ENCODE measurements at places on chromosomes 7 and 10.

DNA sequence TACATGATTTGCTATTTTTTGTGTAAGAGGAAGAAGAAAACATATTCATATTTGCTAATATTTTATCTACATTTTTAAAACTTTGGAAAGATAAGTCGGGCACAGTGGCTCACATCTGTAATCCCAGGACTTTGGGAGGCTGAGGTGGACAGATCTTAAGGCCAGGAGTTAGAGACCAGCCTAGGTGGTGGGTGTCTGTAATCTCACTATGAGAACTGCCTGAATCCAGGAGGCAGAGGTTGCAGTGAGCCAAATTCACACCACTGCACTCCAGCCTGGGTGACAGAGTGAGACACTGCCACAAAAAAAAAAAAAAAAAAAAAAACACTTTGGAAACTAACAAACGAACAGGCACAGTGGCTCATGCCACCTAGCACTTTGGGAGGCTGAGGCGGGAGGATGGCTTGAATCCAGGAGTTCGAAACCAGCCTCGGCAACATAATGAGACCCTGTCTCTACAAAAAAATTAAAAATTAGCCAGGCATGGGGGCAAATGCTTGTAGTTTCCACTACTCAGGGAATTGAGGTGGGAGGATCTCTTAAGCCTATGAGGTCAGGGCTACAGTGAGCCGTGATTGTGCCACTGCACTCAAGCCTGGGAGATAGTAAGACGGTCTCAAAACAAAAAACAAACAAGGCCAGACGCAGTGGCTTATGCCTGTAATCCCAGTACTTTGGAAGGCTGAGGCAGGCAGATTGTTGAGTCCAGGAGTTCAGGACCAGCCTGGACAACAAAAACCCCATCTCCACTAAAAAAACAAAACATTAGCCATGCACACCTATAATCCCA lies 25.6 kb downstream of the HERC4 start:
- no peak for DNase-seq

DNA sequence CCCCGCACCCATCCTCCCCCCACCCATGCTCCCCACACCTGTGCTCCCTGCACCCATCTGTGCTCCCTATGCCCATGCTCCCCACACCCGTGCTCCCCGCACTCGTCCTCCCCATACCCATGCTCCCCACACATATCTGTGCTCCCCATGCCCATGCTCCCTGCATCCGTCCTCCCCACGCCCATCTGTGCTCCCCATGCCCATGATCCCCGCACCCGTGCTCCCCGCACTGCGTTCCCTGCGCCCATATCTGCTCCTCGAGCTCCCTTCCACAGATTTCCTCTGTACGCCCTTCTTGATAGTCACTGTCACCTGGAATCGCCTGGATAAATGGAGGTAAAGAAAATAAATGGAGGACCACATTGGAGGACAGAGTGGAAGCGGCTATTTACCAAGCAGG lies 9.9 kb downstream of the DIP2C start:
- no peak for DNase-seq

GRCh38 chr7:3082831-3083230 lies 39.2 kb upstream of the CARD11 start:
- DNase-seq, result no peak

GRCh38 chr10:30550967-30551815 lies 78.4 kb downstream of the LYZL2 start:
- no peak for DNase-seq

- DNase-seq, result no peak
Measured at GRCh38 chr7:122831436-122831835, 54.8 kb downstream of the CADPS2 start.

DNA sequence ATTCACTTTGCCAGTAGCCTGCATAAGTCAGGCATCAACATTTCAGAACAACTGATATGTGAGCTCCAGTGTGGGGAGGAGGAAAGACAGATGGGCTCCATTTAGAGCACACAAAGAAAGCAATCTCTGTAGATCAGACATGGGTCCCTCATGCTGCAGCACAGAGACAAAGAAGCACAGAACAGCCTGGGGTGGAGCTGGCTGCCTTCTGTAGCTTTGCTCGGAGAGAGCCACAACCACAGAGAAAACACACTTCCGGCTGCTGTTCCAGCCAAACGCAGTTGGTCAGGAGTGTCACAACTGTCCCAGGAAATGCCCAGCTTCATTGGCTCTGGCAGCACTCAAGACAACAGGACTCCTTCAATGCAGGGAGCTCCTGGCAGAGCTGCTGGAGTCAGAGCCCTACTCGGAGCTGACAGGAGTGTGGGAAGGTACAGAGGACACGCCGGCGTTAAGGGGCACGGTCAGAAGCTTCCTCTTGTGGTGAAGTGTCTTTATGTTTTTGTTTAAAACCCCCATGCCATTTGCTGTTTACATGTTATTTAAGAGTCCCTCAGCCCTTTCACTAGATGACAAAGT lies 494.4 kb downstream of the TCERG1L start:
- DNase-seq, result no peak

DNA sequence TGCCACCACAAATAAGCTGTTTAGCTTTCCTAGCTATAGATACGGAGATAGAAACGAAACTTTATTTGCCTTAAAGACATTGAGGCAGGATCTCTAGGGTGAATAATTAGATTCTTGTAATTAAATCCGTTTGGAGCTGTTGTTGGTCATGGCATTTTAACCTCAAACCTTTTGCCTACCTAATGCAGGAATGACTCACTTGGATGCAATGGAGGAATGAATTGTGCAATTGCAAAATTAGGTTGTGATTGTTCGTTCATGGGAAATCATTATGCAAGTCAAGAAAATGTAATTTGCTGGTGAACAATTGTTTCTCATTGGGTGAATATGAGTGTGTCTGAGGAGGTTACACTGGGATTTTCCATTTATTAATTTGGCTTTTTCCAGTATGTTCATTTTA lies 703.5 kb downstream of the GATA3 start:
- no peak for DNase-seq

DNA sequence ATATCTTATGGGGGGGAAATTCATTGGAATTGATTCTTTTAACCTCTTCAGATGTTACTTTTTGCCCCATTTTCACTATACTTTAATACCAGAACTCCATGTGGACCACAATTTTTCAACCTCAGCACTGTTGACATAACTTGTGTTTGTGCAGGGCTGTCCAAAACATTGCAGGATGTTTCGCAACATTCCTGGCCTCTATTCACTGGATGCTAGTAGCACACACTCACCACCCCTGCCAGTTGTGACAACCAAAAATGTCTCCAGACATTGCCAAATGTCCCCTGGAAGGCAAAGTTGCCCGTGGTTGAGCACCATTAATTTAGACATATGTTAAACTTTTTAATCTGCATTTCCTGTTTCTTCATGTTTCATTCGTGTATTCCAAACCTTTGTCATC lies 234.7 kb downstream of the GFRA1 start:
- no peak for DNase-seq

GRCh38 chr7:1856888-1857441 lies 186.9 kb downstream of the ELFN1 start:
- no peak for DNase-seq

GRCh38 chr7:75565132-75565837 lies 73.2 kb downstream of the SPDYE5 start:
- DNase-seq, result no peak

DNA sequence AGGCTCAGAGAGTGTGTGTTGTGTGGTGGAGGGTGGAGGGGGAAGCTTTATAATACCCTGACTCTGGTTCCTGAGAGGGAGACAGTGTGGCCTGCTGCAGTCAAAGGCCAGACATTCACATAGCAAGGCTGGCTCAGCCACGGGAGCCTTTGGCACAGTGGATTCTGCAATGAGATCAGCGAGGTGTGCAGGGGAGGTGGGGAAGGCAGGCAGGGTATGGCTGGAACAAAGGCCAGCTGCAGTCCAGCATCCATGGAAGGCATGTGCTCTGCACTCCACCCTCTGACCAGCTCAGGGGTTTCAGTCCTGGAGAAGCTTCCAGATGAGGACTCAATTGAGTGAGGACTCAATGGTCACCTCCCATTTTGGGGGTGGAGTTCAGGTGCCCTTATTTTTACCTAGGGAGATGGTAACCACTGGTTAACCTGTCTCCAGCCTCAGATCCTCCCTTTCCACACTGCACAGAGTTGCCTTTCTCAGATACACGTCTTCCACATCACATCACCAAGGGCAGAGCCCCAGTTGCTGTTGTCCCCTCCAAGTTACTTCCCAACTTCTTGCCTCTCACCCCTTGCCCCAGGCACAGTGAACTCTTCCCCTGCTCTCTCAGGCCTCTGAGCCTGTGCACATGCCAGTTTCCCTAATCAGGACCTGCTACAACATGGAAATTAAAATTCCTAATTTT lies 504.9 kb downstream of the GRID1 start:
- DNase-seq, result no peak

GRCh38 chr7:71243736-71244410 lies 111.9 kb downstream of the GALNT17 start:
- no peak for DNase-seq

DNA sequence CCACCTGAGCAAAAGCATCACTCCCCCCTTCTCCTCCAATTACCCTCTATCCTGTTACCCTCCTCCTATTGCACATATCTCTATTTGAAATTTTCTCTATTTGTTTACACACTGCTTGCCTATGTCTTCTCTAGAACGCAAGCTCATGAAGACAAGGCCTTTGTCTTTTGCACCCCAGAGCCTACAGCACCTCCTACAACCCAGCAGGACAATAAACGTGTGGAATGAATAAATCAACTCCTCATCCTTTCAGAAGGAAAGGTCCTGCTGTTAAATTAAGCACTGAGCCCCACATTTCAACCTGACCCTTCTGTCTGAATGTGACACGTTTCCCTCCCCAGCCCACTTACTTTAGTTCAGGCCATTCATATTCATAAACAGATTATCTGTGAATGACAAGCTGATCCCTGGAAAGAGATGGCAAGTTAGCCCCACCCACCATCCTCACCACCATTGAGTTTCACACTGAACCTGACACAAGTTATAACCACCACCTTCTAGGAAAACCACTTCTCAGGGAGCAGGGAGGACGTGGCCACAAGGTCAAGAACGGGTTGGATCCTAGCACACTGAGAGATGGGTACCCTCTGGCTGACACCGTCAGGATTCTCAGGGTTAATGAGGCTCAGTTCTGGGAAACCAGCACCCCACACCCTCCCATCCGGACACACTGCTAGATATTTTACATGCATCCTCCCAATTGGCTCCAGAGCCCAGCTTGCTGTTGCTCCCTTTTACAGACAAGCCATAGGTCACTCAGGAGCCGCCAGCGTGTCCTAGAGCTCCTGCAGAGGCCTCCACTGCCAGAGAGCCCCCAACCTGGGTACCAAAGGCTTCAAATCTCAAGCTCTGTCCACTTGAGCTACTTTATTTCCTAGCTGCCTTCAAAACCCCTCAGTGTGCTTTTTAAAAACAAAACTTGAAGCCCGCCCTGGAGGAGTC lies 934 bp downstream of the PRTFDC1 start:
- peak; percentile 67 for DNase-seq

DNA sequence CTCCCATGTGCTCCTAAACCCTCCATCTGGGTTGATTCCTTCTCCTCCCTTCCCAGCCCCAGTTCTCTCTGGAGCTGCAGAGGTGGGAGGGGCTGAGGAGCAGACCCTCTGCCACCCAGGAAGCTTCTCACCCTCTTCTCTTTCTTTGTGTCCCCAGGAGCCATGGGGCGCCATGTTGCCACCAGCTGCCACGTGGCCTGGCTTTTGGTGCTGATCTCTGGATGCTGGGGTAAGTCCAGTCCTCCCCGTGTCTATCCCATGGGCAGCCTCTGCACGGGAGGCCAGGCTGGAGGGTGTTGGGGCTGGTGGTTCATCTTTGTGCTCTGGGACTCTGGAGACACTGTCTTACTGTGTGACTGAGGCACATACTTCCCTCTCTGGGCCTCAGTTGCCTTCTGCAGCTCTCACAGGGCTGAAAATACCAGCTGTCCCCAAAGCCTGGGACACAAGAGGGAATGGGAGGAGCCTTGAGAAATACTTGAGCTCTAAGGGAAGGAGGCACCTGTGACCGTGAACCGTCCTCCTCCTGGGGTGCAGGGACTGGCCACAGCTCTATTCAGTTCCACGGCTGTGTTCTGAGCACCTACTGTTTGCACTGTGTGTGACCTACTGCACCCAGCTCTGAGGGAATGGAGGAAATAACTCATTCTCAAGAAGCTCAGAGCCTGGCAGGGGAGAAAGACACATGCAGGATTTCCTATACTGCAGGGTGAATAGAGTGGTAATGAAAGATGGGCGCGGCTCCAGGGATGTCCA lies 43.1 kb downstream of the CDH23 start:
- no peak for DNase-seq

GRCh38 chr7:149294634-149295480 lies 32.9 kb downstream of the ZNF783 start:
- no peak for DNase-seq

- DNase-seq, result no peak
Measured at GRCh38 chr7:83550100-83550499, 98.8 kb downstream of the SEMA3E start.

DNA sequence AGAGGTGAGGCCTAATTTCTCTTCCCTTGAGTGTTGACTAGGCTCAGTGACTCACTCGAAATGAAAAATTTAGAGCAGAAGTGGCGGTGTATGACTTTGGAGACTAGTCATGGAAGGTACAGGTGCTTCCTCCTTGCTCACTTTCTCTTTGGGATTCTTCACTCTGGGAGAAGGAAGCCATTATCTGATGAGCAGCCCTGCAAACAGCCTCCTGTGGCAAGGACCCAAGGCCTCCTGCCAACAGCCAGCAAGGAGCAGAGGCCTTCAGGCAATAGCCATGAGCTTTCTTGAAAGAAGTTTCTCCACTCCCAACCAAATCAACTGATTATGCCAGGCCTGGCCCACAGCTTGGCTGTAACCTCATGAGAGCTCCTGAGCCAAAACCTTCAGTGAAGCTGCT lies 369.6 kb upstream of the VWC2 start:
- no peak for DNase-seq

- no peak for DNase-seq
Measured at GRCh38 chr7:82050792-82051191, 280.9 kb upstream of the HGF start.

- no peak for DNase-seq
Measured at GRCh38 chr7:2044311-2044882, 188.3 kb downstream of the MAD1L1 start.

GRCh38 chr7:8783229-8783628 lies 349.8 kb downstream of the NXPH1 start:
- no peak for DNase-seq

- no peak for DNase-seq
Measured at GRCh38 chr10:36676321-36676720, 449.1 kb upstream of the ANKRD30A start.

- DNase-seq, result peak; percentile 35
Measured at GRCh38 chr10:109968953-109969759, 38.6 kb upstream of the ADD3 start.

DNA sequence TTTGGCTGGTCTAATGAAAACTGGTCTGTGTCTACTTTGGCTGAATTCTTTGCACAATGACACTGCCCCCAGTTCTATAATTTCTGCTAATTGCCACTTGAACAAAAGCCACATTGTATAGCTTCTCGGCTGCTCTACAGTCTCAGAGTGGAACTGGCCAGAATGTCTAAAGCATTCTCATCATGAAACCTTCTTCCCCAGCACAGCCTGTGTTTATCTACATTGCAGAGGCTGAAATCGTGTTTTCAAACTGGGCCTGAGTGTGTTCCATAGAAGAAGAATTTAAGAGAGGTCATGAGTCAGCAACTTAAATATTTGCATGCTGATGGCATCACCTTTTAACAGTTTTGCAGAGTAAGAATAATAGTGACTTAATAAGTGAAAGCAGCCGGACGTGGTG lies 177.2 kb downstream of the BUB3 start:
- no peak for DNase-seq
